ENCODE measurements at places on chromosomes 2 and 18.

GRCh38 chr2:174590928-174591648, 6.5 kb downstream of the WIPF1 start:
- DNase-seq = no peak

DNA sequence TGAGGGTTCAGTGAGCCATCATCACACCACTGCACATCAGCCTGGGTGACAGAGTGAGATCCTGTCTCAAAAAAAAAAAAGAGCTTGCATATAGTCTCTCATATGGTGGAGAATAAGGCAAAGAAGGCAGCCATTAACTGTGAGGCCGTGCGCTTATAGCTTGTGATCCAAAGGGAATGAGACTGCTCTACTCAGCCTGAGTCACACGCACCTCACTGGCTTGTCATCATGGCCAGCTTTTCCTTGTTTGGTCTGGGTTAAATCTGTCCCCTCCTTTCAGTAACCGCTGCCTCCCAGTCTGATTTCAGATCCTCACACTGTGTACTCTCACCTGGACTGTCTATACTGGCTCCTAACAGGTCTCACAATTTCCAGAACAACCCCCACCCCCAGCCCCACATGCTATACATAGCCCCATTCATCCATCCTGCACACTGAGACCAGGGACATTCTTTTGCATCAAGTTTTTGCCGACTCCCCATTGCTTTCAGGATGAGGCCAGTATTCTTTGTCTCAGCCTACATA, 35.3 kb upstream of the ANKRD44 start:
- DNase-seq = no peak

- no peak for DNase-seq
Observed at GRCh38 chr2:217798191-217798590, 204.6 kb downstream of the TNS1 start.

- no peak for DNase-seq
Observed at GRCh38 chr2:84781942-84782716, 98.8 kb downstream of the TRABD2A start.

DNA sequence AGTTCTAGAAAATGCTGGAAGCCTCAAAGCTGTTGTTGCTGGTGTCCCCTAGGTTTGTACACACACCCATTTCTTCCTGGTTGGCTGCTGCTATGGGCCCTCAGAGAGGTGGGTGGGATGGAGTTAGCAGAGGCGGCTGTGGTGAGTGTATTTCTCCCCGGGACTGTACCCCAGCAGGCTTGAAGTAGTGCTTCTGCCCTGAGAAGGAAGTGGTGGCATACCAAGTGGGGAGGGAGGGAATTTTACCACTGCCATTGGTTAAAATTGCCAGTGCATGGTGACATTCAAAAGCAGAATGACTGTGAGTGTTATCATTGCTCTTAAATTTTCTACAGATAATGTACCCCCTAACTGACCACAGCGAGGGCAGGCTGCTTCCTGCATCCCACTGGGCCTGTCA, 125.6 kb upstream of the CAPN13 start:
- DNase-seq = no peak
